Esophagus squamous epithelium (tissue), 5 donors: ENCODE measurements at places on chromosomes 4 and X. TPM values are rescaled to one million over a fixed set of nuclear protein-coding genes. Genes with fewer than 3 reads are reported as not detected.

GRCh38 chr4:27844376-27844775 is 983.7 kb downstream of the STIM2 start:
- H3K27me3 ChIP-seq, result no peaks in the 10 kb centered on the region
- H3K27ac ChIP-seq, result no peak overlapping the region
- no peak for DNase-seq
- no peaks in the 10 kb centered on the region for H3K4me1 ChIP-seq
- H3K4me3 ChIP-seq, result no peak overlapping the region
- H3K36me3 ChIP-seq, result no peaks in the 10 kb centered on the region

- no peak overlapping the region for H3K4me3 ChIP-seq
- H3K36me3 ChIP-seq, result peaks cover 54% of the 10 kb centered on the region
- no peak for DNase-seq
- H3K27ac ChIP-seq, result no peak overlapping the region
- H3K4me1 ChIP-seq, result peaks cover 20% of the 10 kb centered on the region
Observed at GRCh38 chr4:2246384-2247127, 4.6 kb upstream of the HAUS3 start.

DNA sequence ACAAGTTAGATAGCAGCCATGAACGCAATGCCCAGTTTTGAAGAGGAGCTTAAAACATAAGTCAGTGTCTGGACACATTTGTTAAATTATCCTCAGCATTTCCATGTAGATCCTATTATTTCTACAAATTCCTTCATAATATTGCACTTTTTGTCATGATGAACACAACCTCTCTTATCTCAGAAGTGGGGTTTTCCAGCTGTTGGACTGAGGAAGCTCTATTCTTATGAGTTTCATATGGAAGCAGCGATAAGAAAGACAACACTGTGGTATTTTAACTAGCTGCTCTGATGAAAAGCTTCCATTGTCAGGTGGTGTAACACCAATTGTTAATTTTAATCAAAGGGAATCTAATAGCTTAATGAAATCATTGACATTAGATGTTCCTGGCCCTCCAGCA is 308.7 kb downstream of the GBA3 start:
- no peak overlapping the region for H3K27ac ChIP-seq
- no peaks in the 10 kb centered on the region for H3K4me1 ChIP-seq
- H3K36me3 ChIP-seq, result no peaks in the 10 kb centered on the region
- no peak for DNase-seq
- no peak overlapping the region for H3K4me3 ChIP-seq
- H3K27me3 ChIP-seq, result no peaks in the 10 kb centered on the region

DNA sequence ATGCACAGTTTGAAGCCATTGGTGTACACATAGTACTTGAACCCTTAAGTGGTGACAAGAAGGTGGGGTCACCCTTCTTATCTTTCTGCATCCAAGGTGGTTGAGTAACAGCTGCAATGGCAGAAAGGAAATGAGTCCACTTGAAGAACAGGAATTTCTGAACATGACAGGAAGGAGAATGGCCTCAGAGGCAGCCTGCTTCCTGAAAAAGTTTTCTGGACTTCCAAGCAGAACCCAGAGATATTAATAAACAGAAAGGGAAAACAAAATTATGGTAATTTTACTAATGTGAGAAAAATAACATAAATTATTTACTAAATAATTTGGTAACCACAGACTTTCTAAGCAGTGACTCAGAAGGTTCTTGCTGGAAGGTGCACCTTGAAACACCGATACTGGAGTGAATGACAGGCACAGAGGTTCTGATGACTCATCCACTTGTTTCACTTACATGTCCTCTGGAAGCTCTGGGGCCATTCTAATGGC is 119.9 kb upstream of the HS3ST1 start:
- no peak for DNase-seq
- no peak overlapping the region for H3K4me3 ChIP-seq
- peak overlapping the region; percentile 47 for H3K27ac ChIP-seq
- no peaks in the 10 kb centered on the region for H3K4me1 ChIP-seq

- no peaks in the 10 kb centered on the region for H3K4me1 ChIP-seq
- no peaks in the 10 kb centered on the region for H3K27me3 ChIP-seq
- H3K4me3 ChIP-seq, result no peak overlapping the region
- DNase-seq, result no peak
Observed at GRCh38 chrX:9882669-9883446, 84.3 kb upstream of the CLDN34 start.

DNA sequence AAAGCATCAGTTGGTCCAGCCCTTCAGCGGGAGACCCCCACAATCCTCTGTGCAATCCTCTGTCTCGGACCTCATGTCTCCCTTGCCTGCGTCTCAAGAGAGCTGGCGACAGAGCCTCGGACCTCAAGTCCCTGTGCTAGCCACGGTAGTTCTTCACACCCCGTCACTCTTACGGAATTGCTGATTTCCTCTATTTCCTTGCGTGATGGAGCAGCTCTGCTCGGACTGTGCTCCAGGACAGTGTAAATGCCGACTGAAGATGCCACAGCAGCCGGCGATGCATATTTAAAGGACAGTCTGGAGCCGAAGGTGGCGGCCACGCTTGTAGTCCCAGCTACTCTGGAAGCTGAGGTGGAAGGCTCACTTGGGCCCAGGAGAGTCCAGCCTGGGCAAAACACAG is 1.9 kb downstream of the GRK4 start:
- peaks cover 23% of the 10 kb centered on the region for H3K4me1 ChIP-seq
- no peaks in the 10 kb centered on the region for H3K27me3 ChIP-seq

DNA sequence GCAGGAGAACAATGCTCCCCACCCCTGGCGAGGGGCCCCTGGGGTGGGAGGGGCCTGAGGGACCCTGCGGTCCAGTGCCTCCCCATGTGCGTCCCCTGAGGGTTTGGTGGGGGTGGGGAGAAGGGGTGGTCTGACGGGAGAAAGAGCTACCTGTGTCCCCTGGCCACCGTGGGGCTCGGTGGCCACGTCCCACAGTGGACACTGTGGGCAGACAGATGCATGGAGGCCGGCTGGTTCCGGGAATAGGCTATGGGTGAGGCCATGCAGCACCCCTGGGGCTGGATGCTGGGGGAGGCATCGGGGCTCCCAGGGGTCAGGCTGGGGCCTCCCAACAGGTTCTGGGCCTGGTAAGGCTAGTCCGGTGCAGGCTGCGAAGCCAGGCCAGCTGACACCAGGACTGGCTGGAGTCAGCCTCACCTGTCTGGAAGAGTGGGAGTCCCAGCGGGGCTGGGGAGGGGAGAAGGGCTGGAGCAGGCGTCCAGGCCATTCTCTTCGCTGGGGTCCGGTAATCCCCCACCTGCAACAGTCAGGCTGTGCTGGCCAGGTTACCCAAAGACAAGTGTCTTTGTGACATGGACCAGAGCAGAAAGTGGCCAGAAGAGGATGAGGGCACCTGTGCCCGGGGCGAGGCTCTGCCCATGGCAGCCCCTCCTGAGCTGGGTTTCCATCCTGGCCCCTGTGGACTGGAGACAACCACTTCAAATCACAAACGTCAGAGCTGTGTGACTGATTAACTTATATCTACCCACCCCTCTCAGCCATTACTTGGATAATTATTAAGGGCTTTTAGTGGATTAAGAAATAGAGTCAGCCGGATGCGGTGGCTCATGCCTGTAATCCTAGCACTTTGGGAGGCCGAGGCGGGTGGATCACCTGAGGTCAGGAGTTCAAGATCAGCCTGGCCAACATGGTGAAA is 1.4 kb upstream of the FAM53A start:
- peak overlapping the region; percentile 92 for H3K27ac ChIP-seq
- H3K27me3 ChIP-seq, result no peaks in the 10 kb centered on the region
- H3K36me3 ChIP-seq, result no peaks in the 10 kb centered on the region
- DNase-seq, result no peak

- no peak overlapping the region for H3K27ac ChIP-seq
- no peaks in the 10 kb centered on the region for H3K27me3 ChIP-seq
- DNase-seq, result no peak
- H3K4me3 ChIP-seq, result no peak overlapping the region
- H3K4me1 ChIP-seq, result no peaks in the 10 kb centered on the region
Observed at GRCh38 chr4:40992472-40993295, 221.7 kb downstream of the APBB2 start.

GRCh38 chr4:164383358-164384220 is 370.3 kb upstream of the SMIM31 start:
- H3K27me3 ChIP-seq, result peaks cover 48% of the 10 kb centered on the region
- peaks cover 17% of the 10 kb centered on the region for H3K4me1 ChIP-seq
- H3K27ac ChIP-seq, result no peak overlapping the region
- no peaks in the 10 kb centered on the region for H3K36me3 ChIP-seq
- no peak for DNase-seq

Gene MAGEA9
- total RNA-seq, result not detected

Gene PRAF2
- total RNA-seq, result 9.5 TPM

Gene VCX
- not detected for total RNA-seq

Gene CT45A3
- total RNA-seq, result not detected

Gene FAM241A
- 3.5 TPM for total RNA-seq

Gene ZNF732
- 1.4 TPM for total RNA-seq

Gene STAP1
- not detected for total RNA-seq

Gene REELD1
- total RNA-seq, result not detected
